ENCODE measurements at places on chromosomes 16 and 17. TPM values are rescaled to one million over a fixed set of nuclear protein-coding genes. Genes with fewer than 3 reads are reported as not detected.

GRCh38 chr17:37824534-37825485 lies 80.0 kb upstream of the HNF1B start:
- peak; percentile 94 for DNase-seq

Gene DHRS7C
- not detected for total RNA-seq

DNA sequence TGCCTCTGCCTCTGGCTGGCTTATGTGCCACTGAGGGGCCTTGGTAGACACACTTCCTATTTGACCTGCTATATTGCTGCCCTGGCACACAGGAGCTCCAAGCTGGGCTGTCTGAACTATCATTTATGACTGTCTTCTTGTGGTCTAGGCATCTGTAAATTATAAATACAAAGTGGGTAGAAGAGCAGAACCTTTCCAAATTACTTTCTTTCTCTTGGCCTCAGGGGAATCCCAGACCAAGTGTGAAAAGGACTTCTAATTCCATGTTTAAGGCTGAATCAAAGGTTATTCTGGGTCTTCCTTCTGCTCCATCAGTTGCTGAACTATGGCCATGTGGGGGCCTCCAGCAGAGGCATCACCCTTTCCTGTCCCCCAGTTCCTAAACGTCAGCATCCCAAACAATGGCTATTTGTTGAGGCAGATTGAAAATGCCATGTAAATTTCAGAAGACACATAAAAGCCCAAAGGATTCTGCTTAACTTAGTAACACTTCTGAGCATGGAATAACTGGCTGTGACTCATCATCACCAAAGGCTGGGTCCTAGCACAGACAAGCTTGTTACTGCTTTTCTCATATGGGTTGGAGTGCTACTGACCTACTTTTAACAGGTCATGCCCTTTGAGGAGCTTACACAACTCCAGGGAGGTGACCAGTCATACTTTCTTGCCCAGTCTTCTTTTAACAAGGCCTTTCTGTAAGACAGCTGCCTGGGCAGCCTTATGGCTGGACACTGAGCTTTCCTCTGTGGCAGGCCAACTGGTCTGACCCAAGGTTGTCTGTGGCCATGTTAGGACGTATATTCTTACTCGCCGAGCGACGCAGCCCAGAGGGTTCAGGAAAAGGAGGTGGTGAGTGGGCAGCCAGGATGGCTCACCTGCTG lies 154.8 kb downstream of the VPS53 start:
- DNase-seq: no peak

GRCh38 chr16:89443727-89444084 lies 46.7 kb downstream of the ANKRD11 start:
- DNase-seq: no peak

DNA sequence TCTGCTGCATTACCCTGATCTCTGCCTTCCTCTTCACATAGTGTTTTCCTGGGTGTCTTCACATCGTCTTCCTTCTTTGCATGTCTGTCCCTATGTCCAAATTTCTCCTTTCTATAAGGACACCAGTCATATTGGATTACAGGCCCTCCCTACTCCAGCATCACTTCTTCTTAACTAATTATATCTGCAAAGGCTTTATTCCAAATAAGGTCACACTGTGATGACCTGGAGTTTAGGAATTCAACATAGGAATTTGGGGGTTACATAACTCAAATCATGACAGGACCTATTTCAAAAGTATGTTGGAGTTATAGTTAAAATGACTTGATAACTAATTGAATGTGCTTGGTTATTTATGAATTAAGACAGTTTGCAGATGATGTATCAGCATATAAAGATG lies 490.5 kb upstream of the ERCC4 start:
- DNase-seq: no peak

DNA sequence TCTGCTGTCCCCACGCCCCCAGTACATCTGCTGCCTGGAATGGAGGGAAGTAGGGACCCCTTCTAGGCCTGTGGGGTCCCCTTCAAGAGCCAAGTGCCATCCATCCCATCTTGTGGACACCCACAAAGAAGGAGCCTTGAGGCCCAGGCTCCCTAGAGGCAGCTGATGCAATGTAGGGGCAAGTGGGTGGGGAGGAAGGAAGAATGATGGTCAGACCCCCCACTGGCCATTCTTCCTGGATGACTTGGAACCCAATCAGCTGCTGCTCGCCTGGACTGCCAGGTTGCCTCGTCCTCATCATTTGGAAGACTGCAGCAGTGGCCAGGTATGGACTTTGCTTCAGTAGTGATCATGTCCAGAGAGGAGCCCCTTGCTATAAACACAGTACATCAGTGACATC lies 48.9 kb downstream of the SMPD3 start:
- no peak for DNase-seq

Gene GLP2R
- total RNA-seq: not detected

Gene KRT28
- total RNA-seq: not detected

Gene RNU2-1
- 5,100 TPM for total RNA-seq

Gene MYH13
- total RNA-seq: not detected

GRCh38 chr17:56792267-56792666 lies 41.5 kb downstream of the C17orf67 start:
- no peak for DNase-seq

Data from endodermal cell (in vitro differentiated cells).